ENCODE measurements at places on chromosomes 2 and 18.

- DNase-seq: no peak
Measured at GRCh38 chr2:235675678-235676535, 182.1 kb downstream of the AGAP1 start.

DNA sequence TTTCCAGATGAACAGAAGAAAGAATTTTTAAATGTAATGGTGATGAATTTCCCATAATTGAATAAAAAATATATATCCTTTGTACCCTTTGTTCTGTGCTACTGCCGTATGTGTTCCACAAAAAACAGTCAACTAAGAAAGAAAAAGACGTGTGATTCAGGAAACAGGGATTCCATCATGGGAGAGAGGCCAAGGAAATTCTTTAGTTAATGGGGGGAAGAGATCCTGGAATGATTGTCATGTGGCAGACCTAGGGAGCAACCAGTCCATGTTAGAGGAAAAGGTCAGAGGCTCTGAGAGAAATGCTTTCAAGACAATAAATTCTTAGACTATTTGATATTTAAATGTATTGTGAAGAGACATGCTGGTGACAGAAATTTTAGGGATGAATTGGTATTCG, 76.6 kb downstream of the CPO start:
- no peak for DNase-seq

DNA sequence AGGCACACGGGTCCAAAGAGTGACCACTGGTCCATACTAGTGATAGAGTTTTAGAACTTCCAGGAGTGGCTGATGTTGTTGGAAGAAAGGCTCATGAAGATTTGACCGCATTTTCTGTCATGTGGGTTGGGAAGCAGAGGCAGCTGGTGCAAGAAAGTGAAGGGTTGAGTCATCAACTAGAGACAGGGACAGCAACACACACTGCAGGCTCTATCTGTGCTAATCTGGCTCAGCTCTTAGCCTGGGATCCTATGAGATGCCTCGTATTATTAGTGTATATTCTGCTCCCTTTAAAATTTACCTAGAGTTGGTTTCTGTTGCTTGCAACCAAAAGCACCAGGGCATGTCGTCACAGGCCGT, 2.5 kb upstream of the SH3RF3 start:
- no peak for DNase-seq

- no peak for DNase-seq
Measured at GRCh38 chr2:231058761-231059550, 2.3 kb downstream of the PSMD1 start.

- DNase-seq: no peak
Measured at GRCh38 chr2:208118918-208119317, 5.4 kb downstream of the CRYGD start.

GRCh38 chr2:235045336-235045972, 93.6 kb downstream of the SH3BP4 start:
- no peak for DNase-seq

GRCh38 chr2:54097124-54097523, 18.3 kb upstream of the ACYP2 start:
- DNase-seq: no peak

- DNase-seq: no peak
Measured at GRCh38 chr2:150812066-150812465, 324.6 kb upstream of the RND3 start.

DNA sequence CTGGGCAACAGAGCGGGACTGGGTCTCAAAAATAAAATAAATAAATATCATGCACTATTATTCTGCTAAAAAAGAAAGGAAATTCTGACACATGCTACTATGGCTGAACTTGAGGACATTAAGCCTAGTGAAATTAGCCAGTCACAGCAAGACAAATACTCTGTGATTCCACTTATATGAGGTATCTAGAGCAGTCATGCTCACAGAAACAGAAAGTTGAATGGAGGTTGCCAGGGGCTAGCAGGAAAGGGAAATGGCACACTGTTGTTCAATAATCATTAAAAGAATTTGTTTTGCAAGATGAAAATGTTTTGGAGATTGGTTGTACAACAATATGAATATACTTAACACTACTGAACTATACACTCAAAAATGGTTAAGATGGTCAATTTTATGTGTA, 60.8 kb downstream of the NCKAP1 start:
- DNase-seq: no peak

GRCh38 chr18:2218101-2218500, 353.2 kb downstream of the METTL4 start:
- no peak for DNase-seq

DNA sequence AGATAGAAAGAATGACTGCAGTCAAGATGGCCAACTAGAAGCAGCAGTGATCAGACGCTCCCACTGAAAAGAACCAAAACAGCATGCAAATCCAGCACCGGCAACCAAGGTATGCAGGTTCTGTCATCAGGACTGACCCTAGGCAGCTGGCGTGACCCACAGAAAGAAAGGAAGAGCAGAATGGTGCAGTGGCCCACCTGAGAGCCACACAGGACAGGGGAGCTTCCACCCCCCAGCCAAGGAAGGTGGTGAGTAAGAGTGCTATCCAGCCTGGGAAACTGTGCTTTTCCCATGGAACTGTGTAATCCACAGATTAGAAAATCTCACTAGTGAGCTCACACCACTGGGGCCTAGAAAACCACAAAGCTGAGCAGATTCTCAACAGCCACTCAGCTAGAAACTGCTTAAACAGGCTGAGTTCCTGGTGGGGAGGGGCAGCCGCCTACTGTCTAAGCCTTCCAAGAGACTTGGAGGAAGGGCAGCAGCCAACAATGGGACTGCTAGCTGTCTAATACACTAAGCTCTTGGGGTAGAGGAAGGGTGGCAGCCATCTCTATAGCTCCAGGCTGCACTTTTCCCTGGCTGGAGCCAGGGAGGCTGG, 127.9 kb downstream of the EVA1A start:
- DNase-seq: no peak

DNA sequence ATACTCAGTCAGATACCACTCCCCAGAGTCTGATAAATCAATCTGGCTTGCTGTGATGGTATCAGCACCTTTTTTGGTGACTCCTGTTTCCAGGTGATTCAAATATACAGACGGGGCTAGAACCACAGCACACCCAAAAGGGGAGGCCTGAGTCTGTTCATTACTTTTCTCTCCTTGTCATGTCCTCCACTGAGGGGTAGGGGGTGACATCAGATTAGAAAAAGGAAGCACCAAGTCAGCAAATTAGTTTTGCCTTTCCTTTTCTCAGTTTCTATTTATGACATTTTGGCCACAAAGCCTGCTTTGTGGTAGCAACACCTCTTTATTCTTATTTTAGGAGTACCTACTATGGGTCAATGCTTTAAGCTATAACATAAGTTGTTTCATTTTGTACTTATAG, 127.4 kb downstream of the CCDC102B start:
- DNase-seq: no peak

GRCh38 chr2:191432121-191432520, 186.9 kb downstream of the MYO1B start:
- no peak for DNase-seq

- no peak for DNase-seq
Measured at GRCh38 chr2:37000318-37000717, 34.0 kb upstream of the STRN start.

GRCh38 chr2:1458432-1458831, 45.2 kb downstream of the TPO start:
- DNase-seq: no peak

- no peak for DNase-seq
Measured at GRCh38 chr2:188024811-188025210, 266.9 kb upstream of the GULP1 start.

DNA sequence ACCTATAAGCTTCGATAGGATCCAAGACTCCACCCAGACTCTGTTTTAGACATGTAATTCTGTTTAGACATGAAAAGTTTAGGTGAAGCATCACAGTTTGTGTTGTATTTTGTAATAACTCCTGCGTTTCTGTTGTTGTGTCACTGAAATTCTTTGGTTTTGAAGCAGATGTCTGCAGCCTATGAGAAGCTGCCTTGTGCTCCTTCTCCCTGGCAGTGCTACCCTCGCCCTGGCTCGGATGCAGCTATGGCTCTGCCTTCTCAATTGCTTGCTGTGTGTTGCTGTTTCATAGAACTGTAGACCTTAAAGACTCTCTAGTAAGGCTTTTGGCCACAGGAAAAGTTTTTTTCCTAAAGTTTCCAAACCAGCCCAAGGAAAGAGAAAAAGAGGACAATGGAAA, 40.2 kb upstream of the ZNF638 start:
- no peak for DNase-seq

- no peak for DNase-seq
Measured at GRCh38 chr2:188813315-188813714, 160.9 kb upstream of the COL3A1 start.

DNA sequence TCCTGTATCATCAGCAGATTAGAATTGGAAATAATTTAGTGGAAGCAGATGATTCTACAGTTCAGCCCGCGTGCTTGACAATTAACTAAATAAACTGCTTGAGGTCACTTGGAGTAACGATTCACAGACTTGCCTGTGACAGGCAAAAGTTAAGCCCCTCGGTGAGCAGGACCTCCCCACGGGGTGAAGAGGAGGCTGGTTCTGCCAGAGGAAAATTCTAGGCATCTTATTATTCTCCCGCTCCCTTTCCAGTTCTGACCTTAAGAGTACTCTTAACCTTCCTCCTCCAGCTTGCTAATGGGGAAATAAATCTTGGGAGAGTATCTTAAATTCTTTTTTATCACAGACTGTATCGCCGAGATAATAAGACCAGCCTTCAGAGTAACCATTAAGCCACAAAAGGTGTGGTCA, 169.7 kb upstream of the SMAD2 start:
- DNase-seq: no peak

DNA sequence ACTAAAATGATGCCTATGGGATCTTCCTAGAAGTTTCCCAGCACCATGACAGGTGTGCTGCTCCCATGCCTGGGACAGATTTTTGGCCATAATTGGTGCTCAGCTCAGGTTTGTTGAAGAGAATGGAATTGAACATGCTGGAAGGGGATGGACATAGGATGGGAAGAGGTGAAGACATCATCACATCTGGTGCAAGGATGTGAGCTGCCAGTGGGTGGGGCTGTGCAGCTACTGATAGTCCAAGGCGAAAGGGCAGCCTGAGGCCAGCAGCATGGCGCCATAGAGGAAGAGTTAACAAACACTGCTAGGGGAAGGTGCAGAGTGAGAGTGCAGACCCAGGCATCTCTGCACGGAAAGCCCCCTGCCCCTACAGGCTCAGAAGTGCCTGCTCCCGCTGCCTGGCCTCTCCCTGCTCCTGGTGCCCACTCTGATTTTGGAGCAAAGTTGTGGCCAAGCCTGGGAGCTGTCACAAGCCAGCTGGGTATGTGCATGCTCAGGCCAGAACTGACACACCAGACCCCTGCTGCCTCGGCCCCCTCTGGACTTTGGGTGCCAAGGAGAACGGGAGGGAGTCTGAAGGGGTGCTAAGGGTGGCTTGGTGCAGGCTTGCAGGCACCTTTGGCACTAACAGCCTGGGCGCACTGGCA, 178.6 kb downstream of the ZBTB7C start:
- DNase-seq: no peak

- no peak for DNase-seq
Measured at GRCh38 chr2:9975328-9975727, 23.8 kb downstream of the GRHL1 start.

DNA sequence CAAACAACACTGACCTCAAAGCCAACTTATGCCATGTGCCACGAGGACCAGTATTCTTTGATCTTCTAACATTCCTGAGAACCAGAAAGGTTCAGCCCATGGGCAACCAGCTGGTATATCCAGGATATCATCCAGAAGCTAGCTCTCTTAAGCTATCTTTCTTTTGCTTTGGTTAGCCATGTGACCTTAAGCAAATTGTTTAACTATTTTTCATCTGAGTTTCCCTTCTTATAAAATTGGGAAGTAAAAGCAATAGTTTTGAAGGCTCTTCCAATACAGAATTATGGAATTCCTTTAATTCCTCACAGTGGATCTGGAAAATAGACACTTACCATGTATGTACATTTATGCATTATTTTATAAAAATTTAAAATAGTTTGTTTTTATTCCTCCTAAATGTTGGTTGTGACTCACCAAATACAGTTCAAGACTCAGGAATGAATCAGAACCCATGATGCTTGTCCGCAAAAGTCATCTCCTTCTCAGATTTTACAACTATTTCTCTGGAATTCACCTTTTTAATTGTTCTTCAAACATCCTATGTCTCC, 435.7 kb downstream of the ZEB2 start:
- no peak for DNase-seq

- no peak for DNase-seq
Measured at GRCh38 chr2:192243488-192243887, 48.8 kb upstream of the TMEFF2 start.

DNA sequence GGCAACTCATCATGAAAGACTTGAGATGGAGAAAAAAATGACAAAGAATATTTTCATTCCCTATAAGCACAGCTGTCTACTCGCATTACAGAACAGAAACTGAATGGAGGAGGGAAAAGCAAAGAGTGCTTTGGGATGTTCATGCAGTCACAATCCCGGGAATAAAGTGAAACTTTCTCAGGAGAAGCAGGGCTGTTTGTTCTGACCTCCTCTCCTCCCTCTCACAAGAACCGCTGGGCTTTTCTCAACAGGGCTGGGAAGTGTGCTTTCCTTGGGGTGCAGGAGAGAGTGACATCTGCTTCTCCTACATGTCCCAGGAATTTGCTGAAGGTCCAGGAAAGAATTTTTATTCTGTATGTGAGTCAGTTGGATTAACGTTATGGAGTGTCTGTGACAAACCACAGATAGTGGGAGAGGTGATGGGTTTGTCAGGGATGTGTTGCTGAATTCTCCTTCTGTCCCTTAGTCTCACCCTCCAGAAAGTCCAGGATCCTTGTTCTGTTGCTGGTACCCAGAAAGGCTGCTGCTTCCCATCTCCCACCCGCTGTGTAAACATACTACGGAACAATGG, 125.6 kb downstream of the HRH4 start:
- no peak for DNase-seq

DNA sequence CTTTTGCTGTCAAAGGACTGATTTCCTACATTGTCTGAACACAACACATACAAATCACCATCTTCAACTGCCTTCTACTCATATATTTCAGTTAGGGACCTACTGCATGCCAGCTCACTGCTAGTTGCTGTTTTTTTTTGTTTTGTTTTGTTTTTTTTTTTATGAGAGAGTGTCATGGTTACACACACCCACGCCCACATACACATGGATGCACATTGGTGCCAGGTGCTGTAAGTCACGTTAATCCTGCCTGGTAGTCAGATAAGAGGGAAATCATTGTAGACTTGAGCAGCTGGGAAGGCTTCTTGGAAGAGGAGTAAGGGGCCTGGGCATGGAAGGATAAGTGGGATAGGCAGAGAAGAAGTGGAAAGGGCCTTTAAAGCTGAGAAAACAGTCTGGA, 209.9 kb downstream of the TDRD15 start:
- DNase-seq: no peak
